ENCODE measurements at places on chromosomes 5 and 9. TPM values are rescaled to one million over a fixed set of nuclear protein-coding genes. Genes with fewer than 3 reads are reported as not detected.

Gene PTCD2
- 10.8 TPM for total RNA-seq

Gene CCNO
- total RNA-seq: not detected

Gene PRRX2
- 0.86 TPM for total RNA-seq

Gene KYAT1
- 15.9 TPM for total RNA-seq

Gene DRD1
- not detected for total RNA-seq

Gene PLPPR1
- total RNA-seq: not detected

Gene BARX1
- 0.44 TPM for total RNA-seq

GRCh38 chr9:92446536-92446935, 22.3 kb upstream of the OMD start:
- DNase-seq: no peak

DNA sequence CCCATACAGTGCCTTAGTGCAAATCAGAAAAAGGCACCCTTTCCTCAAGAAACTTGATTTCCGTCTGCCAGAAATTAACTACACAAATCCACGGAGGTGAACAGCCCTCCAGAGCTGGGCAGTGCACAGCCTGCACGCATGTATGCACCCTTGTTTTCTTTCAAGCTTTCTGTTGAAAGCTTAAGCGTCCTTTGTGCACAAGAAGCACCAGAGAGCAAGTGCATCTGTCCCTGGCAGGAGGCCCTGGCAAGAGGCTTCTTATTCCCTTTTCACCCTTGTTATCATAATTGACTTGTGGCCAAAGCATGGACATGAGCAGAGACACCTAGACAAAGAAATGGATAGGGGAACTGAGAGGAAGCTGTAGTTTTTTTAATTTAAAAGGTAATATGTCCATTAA, 47.4 kb upstream of the ATG10 start:
- DNase-seq: no peak

GRCh38 chr5:96527768-96528661, 95.0 kb upstream of the PCSK1 start:
- no peak for DNase-seq

DNA sequence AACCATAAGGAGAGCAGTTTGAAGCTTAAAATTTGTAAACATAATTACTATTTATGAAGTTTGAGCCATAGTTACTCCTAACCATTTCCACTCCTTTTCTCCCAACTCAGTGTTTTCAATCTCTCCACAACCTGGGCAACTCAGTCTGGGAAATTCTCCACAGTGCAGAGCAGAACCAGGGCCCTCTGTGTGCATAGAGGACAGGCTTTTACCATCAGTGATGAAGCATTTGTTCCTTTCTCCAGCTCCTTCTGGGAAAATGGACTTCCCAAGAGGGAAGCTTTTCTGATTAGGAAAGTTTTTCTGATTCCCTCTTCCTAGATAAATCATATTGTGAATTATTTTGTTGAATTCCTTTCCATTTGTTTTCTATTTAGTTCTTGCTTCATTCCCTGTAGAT, 132.3 kb upstream of the MPDZ start:
- DNase-seq: no peak

- peak; percentile 36 for DNase-seq
Observed at GRCh38 chr9:21711504-21711903, 90.9 kb upstream of the MTAP start.

- DNase-seq: no peak
Observed at GRCh38 chr9:136431782-136432350, 7.8 kb downstream of the INPP5E start.

- DNase-seq: no peak
Observed at GRCh38 chr9:123687246-123687751, 242.6 kb downstream of the DENND1A start.

DNA sequence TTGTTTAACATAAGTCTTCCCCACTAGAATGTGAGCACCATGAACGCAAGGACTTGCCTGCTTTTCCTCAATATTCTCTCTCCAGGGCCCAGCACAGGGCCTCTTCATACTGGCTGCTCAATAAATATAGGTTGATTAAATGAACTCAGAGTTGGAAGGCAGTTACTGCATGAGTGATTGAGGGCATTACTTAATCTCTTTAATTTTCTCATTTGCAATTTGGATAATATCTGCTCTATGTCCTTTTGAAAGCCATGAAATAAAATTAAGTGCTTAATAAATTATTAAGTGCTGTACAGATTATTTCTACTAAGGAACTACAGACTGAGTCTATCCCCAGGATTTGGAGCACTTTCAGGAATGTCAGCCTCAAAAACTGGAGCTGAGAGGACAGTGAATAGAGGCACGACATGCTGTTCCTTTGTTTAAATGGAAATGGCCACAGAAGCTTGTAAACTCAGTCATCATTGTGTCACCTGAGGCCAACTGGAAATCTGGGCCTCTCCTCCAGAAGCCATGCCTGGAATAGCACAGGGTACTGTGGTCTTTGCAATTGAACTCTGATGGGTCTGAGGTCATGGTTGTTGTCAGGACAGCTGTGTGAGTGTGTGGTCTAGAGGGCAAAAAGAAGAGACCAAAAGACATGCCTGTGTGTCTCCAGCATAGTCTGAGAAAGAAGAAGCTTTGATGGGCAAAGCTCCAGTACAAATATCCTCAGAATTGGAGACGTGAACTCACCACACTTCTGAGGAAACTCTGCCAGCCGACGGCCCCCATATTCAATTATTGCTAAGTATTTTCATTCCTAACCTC, 86.1 kb downstream of the SH3TC2 start:
- no peak for DNase-seq

DNA sequence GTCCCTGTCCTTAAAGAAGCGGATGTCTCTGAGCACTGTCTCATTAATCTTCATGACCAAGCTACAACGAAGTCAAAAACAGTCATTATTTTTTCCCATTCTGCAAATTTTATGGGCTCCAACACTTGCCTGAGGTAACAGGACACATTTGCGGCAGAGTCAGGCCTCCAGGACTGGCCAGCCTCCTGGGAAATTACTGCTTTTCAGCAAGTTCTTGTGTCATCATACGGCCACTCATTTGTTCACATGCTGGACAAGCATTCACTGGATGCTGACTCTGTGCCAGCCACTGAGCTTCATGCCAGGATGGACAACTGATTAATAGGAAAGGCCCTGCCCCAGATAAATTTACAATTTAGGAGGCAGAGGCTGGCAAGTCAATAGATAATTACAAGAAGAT, 305.7 kb downstream of the ACTL7B start:
- no peak for DNase-seq

DNA sequence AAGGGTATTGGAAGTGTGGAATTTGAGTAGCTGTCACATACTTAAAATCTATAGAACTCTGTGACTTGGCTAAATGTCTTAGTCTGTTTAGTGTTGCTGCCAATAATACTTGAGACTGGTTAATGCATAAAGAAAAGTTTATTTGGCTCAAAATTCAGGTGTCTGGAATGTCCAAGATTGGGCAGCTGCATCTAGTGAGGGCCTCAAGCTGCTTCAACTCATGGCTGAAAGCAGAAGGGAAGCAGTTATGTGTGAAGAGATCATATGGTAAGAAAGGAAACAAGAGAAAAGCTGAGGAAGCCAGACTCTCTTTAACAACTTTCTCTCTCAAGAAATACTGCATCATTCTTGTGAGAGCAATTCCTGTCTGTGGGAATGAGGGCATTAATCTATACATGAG, 1043.3 kb upstream of the CDH6 start:
- DNase-seq: no peak

GRCh38 chr9:137455359-137455991, 3.7 kb downstream of the NSMF start:
- DNase-seq: no peak

- DNase-seq: no peak
Observed at GRCh38 chr9:128382261-128382660, 11.1 kb downstream of the URM1 start.

GRCh38 chr9:87674565-87675299, 51.2 kb upstream of the CTSL start:
- no peak for DNase-seq

- DNase-seq: no peak
Observed at GRCh38 chr5:95417971-95418370, 26.8 kb downstream of the FAM81B start.

- no peak for DNase-seq
Observed at GRCh38 chr9:135184181-135185053, 96.9 kb downstream of the OLFM1 start.

- DNase-seq: no peak
Observed at GRCh38 chr9:112050544-112051475, 124.3 kb downstream of the SUSD1 start.

GRCh38 chr5:59724482-59725391, 168.8 kb downstream of the PDE4D start:
- peak; percentile 30 for DNase-seq

DNA sequence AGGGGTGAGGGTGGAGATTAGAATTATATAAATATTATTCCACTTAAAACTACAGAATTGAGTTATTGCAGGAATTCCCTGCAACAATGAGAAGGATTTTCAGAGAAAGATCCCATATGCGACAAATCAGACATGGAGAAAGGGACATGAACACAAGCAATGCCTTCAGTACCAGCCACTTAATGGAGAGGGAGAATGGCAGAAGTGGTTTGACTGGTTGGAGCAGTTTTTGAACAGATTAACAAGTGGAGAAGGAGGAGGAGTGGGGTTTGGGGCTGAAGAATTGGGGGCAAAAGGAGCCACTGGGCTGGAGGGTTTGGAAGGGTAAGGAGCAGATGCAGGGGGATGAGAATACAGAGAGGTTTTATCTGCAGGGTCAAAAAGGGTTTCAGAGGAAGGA, 620.9 kb upstream of the PTPRD start:
- no peak for DNase-seq

GRCh38 chr5:73998489-73998888, 372.5 kb downstream of the ARHGEF28 start:
- no peak for DNase-seq
